Stimulated activated CD4-positive, alpha-beta T cell treated with anti-CD3 and anti-CD28 coated beads, Interleukin-15, amount 100 ng/mL, for 48 hours (primary cell): ENCODE measurements at places on chromosomes 11 and 22.

DNA sequence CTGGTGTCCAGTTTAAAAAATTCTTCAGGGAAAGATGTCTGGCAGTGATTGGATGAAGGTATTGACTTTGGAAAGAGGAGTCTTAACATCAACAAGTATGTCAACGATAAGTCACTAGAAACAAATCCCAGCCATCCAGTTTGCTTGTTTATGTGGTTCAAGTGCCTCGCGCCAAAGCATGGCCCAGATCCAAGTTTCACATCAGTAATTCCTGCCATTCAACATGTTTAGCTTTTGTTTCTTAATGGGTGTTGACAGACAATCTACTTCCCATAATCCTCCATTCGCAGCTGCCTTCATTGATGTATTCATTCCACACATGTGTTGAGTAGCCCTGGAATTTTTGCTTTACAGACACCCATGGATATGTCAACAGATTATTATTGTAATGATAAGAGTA is 77.8 kb downstream of the UBASH3B start:
- DNase-seq = no peak

DNA sequence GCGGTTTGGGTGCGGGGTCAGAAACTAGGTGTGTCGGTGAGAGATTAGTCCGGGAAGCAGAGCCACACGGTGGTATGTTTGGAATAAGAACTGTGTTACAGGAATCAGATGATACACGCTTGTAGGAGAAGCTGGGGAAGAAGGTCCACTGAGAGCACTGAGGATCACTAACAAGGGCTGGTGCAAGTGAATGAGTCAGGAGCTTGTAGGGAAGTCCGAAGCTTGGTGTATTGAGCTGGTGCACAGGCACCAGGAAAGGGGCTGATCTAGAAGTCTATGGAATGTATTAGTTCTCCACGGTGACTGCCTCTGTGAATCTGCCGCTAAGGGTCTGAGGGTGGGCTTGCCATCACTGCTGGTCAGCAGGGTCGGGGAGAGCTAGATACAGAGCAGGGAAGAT is 18.8 kb upstream of the GRK3 start:
- DNase-seq = no peak

GRCh38 chr11:6194065-6194581 is 4.9 kb upstream of the OR52W1 start:
- DNase-seq = no peak

GRCh38 chr11:24808173-24808572 is 311.3 kb downstream of the LUZP2 start:
- DNase-seq = no peak

GRCh38 chr11:85027346-85027745 is 599.8 kb downstream of the DLG2 start:
- DNase-seq = no peak

- DNase-seq = no peak
Measured at GRCh38 chr22:35230839-35231584, 26.3 kb upstream of the HMGXB4 start.

GRCh38 chr11:107018902-107019493 is 722 bp upstream of the GUCY1A2 start:
- no peak for DNase-seq

GRCh38 chr11:126776119-126776518 is 224.5 kb downstream of the KIRREL3 start:
- DNase-seq = no peak

DNA sequence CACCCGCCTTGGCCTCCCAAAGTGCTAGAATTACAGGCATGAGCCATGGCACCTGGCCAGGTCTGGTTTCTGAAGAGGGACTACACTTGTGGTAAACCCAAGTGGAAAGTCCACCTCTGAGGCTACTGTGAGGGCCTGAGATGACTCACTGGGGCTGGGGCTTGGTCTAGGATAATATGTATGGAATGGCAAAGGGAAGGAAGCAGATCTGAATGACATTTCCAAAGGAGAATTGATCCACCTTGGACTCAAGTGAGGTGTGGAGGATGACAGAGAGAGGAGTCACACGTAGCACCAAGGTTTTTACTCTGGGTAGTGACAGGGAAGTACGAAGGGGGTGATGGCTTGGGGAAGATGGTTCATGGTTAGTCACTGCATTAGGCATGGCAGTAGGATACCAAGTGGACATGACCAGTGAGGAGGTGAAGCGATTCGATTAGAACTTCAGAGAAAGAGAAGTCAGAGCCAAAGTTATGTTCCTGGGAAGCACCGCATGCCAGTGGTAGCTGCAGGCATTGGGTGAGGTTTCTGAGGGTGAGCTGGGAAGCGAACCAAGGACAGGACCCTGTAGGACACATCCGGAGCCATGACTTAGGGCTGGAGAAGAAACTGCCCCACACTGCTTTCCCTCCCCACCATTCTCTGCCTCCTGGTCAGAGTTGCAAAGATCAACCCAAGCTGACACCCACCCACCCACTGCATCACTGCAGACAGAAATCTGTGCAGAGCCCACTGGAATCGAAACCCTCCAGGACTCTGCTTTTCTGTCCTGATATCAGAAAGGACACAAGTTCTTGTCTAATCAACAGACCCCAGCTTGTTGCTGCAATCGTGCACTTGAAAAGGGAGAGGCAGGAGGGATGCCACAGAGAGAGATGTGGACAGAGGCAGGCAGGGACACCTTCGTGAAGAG is 13.0 kb upstream of the BCL9L start:
- no peak for DNase-seq

DNA sequence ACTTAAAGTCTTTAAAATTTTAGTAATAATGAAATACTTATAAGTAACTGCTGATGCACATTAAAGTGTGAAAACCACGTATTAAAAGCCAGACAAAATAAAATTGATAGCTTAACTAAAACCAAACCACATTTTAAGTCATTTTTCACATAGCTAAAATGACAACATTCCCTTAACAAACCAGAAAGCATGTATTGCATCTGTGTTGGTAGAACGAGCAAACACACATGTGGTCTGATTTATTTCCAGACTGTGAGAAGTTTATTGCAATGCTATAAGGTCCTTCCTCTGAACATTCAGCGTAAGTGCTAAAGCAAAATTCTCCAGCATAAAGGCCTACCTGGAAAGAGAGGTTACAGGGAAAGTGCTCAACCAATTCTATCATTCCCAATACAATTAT is 57.8 kb downstream of the ARHGAP20 start:
- DNase-seq = no peak

- no peak for DNase-seq
Measured at GRCh38 chr11:116512841-116513240, 259.9 kb downstream of the BUD13 start.

DNA sequence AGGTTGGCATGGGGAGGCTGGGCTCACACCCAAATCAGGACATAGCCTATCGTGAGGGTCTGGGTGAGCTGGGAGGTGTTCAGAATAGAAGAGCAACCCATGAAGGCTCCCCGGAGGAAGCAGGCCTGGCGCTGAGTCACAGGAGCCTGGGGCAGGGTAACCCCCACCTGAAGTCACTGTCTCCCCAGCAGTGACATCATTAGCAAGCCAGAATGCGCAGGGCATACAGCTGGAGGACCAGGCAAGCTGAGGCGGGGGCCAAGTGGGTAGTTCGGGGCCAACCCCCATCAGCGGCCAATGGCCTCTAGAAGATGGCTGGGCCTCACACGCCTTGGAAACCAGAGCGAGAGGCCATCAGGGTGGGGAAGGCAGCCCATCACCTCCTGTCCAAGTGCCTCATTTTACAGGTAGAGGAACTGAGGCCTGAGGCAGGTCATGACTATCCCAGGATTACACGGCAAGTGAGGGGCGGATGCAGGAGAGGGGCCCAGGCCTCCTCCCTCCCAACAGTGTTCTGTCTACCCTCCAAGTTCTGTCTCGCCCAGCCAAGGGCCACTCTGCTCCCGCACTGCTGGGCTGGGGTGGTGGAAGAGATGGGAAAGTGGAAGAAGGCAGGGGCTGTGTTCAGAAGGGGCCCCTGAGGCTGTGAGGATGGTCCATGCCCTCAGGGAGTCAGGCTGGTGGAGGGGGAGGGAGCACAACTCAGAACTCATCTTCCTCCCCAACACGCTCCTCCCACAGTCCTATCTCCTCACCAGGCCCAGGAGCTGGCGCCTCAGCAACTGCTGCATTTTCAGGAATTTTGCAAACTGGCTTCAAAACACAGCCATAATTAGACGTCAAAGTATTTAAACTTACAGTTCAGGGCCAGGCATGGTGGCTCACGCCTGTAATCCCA is 24.6 kb downstream of the RPL3 start:
- no peak for DNase-seq

- no peak for DNase-seq
Measured at GRCh38 chr11:37710031-37710430, 1112.0 kb upstream of the RAG2 start.

DNA sequence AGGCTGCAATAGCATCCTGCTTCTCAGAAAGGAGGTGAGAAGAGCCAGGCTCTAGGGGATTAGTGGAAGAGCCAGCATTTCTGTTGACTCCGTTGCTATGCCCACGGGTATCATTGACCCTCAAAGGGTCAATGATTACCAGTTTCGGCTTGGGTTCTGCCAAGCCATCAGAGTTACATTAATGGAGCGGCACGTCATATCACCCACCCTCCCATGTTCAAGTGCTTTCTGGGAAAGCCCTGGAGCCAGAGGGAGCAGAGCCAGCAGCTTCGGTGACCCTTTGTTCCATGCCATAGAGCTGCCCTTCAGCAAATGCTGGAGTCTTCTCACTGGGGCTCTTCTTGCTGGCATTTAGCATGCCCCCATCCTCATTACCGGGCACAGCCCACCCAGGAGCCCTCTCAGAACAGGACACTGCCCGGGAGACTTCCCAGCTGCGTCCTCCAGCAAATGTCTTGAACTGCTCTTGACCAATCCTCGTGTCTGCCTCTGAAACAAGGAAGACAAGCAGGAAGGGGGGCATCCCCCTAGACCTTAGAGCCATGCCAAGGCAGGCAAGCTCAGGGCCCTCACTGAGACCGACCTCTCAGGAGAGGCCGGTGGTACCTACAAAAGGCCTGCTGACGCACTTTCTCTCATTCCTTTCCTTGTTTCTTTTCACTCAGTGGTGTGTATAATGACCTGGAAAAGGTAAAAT is 14.6 kb downstream of the KCNJ1 start:
- no peak for DNase-seq

GRCh38 chr11:74822170-74822569 is 73.5 kb downstream of the RNF169 start:
- no peak for DNase-seq

- no peak for DNase-seq
Measured at GRCh38 chr11:34614344-34615104, 6.4 kb upstream of the EHF start.

DNA sequence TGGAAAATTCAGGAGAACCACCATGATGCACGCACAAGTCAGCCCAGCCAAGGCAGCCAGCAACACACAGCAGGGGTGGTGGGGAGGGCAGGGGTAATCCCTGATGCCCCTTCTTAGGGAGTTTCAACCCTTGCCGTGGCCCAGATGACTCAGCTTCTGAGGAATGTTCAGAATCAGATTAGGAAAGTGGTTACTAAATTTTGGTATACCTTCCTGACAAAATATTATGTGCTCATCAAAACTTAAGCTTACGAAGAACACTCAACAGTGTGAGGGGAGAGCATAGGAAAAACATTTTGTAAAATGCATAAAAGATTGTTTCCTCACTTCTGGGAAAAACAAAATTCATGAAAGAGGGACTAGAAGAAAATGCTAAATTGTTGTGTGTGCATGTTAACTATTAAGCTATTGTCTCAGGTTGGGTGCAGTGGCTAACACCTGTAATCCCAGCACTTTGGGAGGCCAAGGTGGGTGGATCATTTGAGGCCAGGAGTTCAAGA is 32.1 kb downstream of the SERPIND1 start:
- no peak for DNase-seq

- DNase-seq = no peak
Measured at GRCh38 chr22:19238900-19239299, 52.6 kb downstream of the CLTCL1 start.

DNA sequence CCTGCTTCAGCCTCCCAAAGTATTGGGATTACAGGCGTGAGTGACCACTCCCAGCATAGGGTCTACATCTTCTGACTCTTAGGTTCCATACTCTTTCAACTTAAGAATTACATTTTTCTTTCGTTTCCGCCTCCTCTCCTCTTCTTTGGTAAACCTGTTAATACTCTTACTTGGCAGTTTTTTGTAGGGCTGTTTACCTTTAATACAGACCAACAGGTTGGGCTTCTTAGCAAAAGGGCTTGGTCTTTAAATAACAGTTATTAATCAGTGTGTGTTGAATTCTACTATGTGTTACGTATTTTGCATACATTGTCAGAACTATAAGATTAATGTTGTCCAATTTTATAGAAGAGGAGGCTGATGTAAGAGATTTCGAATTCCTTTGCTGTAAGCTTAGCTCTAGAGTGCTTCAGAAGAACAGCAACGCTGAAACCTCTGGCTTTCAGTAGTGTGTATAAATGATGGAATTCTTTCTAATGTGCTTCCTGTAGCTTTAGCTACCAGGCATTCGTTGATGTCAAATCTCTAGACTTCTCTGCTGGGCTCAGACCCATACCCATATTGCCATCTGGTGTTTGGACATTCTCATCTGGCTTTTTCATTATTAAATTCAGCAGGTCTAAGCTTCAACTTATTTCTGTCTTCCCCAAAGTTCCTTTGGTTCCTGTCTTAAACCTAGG is 3.1 kb downstream of the FDX1 start:
- DNase-seq = no peak

DNA sequence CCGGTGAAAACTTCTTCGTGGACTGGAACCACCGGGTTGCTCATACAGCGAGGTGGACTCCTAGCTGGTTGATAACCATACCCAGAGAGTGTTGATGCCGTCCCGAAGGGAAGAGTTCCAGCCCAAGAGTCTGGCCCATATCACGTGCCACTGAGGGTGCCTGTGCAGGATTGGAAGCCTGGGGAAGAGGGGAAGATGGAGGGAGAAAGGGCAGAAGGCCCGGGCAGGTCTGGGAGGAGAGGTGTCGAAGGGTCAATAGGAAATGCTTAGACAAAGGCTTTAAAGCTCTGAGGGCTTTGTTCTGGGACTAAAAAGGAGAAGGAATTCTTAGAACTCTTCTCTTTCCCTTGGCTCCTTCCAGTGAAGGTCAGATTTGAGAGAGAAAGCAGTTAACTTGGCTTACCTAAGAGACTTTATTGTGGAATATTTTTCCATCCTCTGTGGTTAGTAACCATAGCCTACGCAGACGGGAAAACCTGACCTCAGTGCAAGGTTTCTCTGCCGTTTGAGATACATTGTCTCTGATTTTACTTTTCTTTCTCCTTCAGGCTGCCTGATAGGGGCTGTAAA is 70.5 kb downstream of the JAM3 start:
- no peak for DNase-seq
